Kidney glomerular epithelial cell (primary cell): ENCODE measurements at places on chromosomes 12 and 14.

GRCh38 chr14:23361763-23362162 lies 3.2 kb downstream of the EFS start:
- DNase-seq: no peak

DNA sequence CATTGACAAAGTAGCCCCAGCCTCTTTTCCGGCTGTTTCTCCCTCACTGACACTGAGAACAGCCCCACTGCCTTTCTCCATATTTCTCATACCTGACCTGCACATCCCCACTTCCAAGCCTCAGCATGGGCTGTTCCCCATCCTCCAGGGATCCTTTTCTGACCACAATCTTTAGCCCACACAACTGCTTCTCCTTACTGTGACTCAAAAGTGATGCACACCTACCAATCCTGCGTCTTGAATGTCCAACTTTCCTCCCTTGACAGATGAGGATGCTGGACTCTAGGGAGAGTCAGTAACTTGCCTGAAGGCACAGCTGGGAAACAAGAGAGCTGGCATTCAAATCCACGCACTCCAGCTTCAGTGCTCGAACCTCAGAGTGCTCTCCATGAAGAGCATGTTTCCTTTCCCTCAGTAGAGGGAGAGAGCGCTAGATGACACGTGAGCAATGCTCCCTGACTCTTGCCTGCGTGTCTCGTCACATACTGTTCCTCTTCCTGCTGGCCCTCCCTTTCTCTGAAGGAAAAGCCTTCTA lies 75.6 kb downstream of the NTF3 start:
- DNase-seq: no peak

DNA sequence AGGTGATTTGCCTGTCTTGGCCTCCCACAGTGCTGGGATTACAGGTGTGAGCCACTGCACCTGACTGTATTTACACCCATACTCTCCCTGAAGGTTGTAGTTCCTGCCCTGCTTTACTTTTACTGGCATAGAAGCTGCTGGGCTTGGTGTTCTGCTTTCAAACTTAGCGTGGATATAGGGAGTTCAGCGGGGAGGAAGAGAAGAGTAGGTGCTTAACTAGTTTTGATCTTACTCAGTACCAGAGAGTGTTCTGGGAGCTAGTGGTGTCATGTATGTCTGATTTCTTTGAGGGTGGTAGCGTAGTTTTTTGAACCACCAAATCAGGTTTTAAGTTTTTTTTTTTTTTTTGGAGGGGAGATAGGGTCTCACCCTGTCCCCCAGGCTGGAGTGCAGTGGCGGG lies 13.8 kb downstream of the RCOR1 start:
- DNase-seq: no peak

GRCh38 chr12:12521044-12521485 lies 41.6 kb downstream of the DUSP16 start:
- DNase-seq: no peak

GRCh38 chr12:113346353-113346752 lies 11.4 kb upstream of the SLC8B1 start:
- DNase-seq: no peak
